ENCODE measurements at places on chromosomes 6 and 20.

DNA sequence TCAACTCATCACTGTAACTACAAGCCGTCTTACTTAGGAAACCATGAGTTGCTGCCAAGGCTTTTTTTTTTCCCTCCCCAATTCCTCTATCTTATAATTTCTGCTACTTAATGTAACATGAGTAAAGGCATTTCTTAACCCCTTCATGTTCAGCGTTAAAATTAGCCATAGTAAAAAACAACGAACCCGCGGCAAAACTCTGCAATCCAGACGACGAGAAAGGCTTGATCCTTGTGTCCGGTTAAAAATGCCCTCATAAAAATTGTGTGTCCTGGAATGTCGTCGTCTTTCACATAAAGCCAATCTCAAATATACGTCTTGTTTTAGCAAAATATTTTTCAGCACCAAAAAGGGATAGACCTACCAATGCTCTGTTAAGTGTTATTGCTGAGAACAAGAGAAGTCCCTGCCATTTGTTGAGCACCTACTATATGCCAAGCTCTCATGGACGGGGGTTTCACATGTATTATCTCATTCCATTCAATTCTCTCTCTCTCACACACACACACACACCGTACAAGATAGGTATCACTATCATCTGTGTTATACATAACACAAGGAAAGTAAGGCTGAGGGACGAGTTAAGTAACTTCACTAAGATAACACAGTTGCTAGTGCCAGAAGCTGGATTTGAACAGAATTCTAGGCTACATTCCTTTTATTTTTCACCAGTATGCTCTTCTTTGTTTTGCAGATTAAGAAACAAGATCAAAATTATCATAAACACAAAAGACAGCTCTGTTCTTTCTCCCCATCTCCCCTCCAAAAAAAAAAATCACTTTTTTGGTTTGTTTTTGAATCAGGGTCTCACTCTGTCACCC is 683 bp upstream of the ARHGAP18 start:
- no peaks in the 10 kb centered on the region for H3K4me1 ChIP-seq
- H3K27ac ChIP-seq: no peak overlapping the region
- no peak for DNase-seq

DNA sequence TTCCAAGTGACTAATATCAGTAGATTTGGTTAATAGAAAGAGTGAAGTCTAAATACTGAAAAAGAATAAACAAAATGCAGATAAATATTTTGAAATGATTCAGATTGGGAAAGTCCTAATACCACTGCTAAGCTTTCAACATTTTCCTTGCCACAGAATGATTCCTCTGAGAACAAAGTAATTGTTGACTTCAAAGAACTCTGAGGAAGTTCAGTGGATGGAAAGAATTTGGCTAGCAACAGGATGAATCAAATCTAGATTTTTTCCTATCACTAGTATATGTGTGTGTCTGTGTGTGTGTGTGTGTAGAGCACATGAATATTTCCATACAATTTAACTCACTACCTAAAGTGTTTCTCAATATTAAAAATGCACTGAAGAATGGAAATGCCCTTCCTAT is 107.9 kb upstream of the PREP start:
- no peak overlapping the region for H3K4me3 ChIP-seq
- H3K27ac ChIP-seq: no peak overlapping the region
- no peak for DNase-seq
- H3K4me1 ChIP-seq: no peaks in the 10 kb centered on the region
- H3K36me3 ChIP-seq: no peaks in the 10 kb centered on the region

DNA sequence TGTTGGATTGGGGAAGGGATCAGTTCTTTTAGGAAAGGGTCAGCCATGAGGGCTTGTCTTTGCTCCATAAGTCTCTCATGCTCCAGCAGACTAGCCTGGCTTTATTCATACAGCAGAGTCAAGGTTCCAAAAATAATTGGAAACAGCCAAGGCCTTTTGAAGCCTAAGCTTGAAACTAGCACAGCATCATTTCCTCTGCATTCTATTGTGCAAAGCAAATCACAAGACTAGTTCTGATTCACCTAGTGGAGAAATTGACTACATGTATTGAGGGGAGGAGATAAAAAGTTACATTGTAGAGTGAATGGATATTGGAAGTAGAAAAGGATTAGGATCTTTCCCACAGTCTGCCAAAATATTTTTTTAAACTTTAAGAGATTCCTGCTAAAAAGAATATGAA is 159.3 kb upstream of the PLCB4 start:
- no peaks in the 10 kb centered on the region for H3K27me3 ChIP-seq
- no peaks in the 10 kb centered on the region for H3K36me3 ChIP-seq
- no peak for DNase-seq
- no peak overlapping the region for H3K4me3 ChIP-seq
- H3K4me1 ChIP-seq: no peaks in the 10 kb centered on the region

- H3K4me1 ChIP-seq: no peaks in the 10 kb centered on the region
- no peaks in the 10 kb centered on the region for H3K27me3 ChIP-seq
- no peaks in the 10 kb centered on the region for H3K36me3 ChIP-seq
- H3K27ac ChIP-seq: no peak overlapping the region
- no peak for DNase-seq
Measured at GRCh38 chr20:17327185-17328148, 100.6 kb downstream of the PCSK2 start.

GRCh38 chr20:44080064-44080463 is 106.9 kb downstream of the JPH2 start:
- DNase-seq: no peak
- H3K36me3 ChIP-seq: no peaks in the 10 kb centered on the region
- no peak overlapping the region for H3K27ac ChIP-seq
- no peaks in the 10 kb centered on the region for H3K27me3 ChIP-seq
- no peak overlapping the region for H3K4me3 ChIP-seq

DNA sequence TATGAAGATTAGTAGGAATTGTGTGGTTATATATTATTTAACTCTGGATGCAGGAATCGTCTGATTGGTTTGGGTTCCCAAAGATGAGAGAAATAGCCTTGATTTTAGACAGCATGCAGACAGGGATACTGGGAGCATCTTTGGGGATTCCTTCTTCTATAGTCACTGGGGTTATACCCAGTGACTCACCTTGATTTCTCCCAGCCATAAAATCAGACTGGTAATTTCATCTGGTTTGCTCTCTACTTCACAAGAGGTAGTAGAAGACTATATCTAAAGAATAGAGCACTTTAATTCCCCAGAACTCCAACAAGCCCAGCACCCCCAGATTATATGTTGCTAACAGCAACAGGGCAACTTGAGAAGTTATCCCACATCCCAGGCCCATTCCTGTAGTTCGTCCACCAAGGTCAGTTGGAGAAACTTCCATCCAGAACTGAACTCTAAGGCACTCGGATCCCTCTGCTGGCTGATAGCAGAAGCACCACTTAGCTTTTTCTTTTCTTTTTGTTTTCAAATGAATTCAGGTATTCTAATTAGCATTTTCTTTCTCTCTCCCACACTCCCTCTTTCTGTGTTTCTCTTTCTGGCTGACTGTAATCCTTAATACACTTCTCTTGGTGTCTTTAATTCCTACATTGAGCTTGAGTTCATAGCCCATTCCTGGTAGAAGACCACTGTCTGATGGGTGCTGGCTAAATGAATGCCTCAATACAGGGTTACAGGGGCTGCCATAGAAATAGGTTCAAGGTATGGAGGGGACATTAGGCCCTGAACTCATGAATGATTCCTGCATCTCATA is 20.4 kb upstream of the EFHC1 start:
- H3K4me3 ChIP-seq: no peak overlapping the region
- no peak for DNase-seq
- H3K36me3 ChIP-seq: peaks cover 6% of the 10 kb centered on the region
- peaks cover 4% of the 10 kb centered on the region for H3K4me1 ChIP-seq

DNA sequence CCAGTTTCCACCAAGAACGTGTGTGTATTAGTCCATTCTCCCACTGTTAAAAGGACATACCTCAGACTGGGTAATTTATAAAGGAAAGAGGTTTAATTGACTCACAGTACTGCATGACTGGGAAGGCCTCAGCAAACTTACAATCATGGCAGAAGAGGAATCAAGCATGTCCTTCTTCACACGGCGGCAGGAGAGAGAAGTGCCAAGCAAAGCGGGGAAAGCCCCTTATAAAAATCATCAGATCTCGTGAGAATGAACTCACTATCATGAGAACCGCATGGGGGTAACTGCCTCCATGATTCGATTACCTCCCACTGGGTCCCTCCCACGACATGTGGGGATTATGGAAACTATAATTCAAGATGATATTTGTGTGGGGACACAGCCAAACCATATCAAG is 13.1 kb downstream of the C20orf203 start:
- H3K27ac ChIP-seq: no peak overlapping the region
- H3K4me1 ChIP-seq: no peaks in the 10 kb centered on the region
- H3K36me3 ChIP-seq: no peaks in the 10 kb centered on the region

DNA sequence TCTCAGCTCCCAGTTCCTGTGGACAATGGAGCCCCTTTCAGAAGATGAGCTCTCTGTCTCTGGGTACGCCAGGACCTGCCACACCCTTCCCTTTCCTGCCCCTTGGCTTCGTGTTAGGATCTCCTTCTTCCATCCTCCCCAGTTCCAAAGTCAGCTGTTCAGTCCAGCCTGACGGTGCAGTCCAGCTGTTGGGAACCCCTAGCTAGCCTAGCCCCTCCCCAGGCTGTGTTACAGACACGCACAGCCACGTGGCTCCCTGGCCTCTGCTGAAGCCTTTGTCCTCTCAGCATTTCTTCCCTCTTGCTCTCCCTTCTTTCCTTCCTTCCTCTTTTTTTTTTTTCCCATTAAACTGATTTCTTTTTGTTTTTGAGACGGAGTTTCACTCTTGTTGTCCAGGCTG is 12.4 kb upstream of the TFAP2C start:
- H3K27ac ChIP-seq: no peak overlapping the region
- peaks cover 3% of the 10 kb centered on the region for H3K4me1 ChIP-seq
- no peaks in the 10 kb centered on the region for H3K36me3 ChIP-seq
- H3K4me3 ChIP-seq: no peak overlapping the region
- DNase-seq: no peak

DNA sequence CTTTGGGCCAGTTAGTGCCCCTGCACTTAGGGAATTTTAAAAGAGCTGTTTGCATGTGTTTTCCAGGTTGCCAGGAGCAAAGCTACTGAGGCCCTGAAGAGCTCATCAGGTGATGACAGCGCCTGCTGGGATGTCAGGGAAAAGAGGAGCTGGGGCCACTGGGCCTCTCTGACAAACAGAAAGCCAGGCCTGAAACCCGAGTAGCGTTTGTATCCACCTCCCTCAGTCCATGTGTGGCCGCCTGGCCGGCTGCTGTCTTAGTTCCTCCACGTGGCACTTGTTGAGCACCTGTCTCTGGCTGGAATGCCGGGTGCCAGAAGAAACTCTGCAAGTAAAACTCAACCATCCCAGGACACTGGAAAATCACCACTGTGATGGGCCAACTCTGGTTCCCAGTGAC is 601.2 kb downstream of the CDH26 start:
- H3K4me1 ChIP-seq: no peaks in the 10 kb centered on the region
- no peaks in the 10 kb centered on the region for H3K36me3 ChIP-seq
- no peak overlapping the region for H3K4me3 ChIP-seq
- no peak for DNase-seq
- no peak overlapping the region for H3K27ac ChIP-seq

GRCh38 chr6:53241938-53242337 is 93.3 kb upstream of the GCM1 start:
- H3K27ac ChIP-seq: no peak overlapping the region
- H3K36me3 ChIP-seq: no peaks in the 10 kb centered on the region
- DNase-seq: no peak
- no peaks in the 10 kb centered on the region for H3K4me1 ChIP-seq
- no peaks in the 10 kb centered on the region for H3K27me3 ChIP-seq

- no peaks in the 10 kb centered on the region for H3K36me3 ChIP-seq
- H3K4me1 ChIP-seq: peaks cover 2% of the 10 kb centered on the region
- no peaks in the 10 kb centered on the region for H3K27me3 ChIP-seq
- DNase-seq: no peak
- H3K4me3 ChIP-seq: no peak overlapping the region
- H3K27ac ChIP-seq: no peak overlapping the region
Measured at GRCh38 chr6:142235272-142235671, 66.5 kb upstream of the ADGRG6 start.

GRCh38 chr20:2659547-2659946 is 4.5 kb downstream of the IDH3B start:
- no peak overlapping the region for H3K4me3 ChIP-seq
- no peak for DNase-seq
- peaks cover 32% of the 10 kb centered on the region for H3K36me3 ChIP-seq

GRCh38 chr20:58471193-58472164 is 43.7 kb downstream of the APCDD1L start:
- no peak overlapping the region for H3K4me3 ChIP-seq
- H3K27ac ChIP-seq: no peak overlapping the region

- no peaks in the 10 kb centered on the region for H3K27me3 ChIP-seq
- H3K36me3 ChIP-seq: no peaks in the 10 kb centered on the region
- H3K4me1 ChIP-seq: no peaks in the 10 kb centered on the region
Measured at GRCh38 chr6:51302431-51302830, 483.8 kb downstream of the TFAP2B start.

DNA sequence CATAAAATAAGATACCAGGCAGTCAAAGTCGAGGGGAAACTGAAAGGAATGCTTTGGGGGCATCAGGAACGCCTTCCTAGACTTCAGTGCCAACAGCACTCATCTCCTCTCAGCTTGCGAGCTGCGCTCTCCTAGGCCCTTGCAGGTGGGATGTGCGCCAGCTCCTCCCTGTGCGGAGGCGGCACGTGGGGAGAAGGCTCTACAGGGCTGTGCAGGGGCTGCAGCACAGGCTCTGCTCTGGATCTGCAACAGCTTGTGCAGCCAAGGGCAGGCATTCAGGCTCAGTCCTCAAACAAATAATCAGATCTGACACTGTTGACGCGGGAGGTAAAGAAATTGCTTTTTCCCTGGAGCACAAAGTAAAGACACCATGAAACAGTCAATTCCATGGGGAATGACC is 144.8 kb downstream of the TTLL2 start:
- no peak overlapping the region for H3K27ac ChIP-seq
- no peaks in the 10 kb centered on the region for H3K36me3 ChIP-seq
- H3K4me3 ChIP-seq: no peak overlapping the region
- no peaks in the 10 kb centered on the region for H3K27me3 ChIP-seq

- no peak overlapping the region for H3K4me3 ChIP-seq
- no peaks in the 10 kb centered on the region for H3K27me3 ChIP-seq
- H3K36me3 ChIP-seq: peaks cover 51% of the 10 kb centered on the region
- H3K4me1 ChIP-seq: no peaks in the 10 kb centered on the region
- no peak overlapping the region for H3K27ac ChIP-seq
Measured at GRCh38 chr6:42123379-42124103, 18.9 kb downstream of the C6orf132 start.

DNA sequence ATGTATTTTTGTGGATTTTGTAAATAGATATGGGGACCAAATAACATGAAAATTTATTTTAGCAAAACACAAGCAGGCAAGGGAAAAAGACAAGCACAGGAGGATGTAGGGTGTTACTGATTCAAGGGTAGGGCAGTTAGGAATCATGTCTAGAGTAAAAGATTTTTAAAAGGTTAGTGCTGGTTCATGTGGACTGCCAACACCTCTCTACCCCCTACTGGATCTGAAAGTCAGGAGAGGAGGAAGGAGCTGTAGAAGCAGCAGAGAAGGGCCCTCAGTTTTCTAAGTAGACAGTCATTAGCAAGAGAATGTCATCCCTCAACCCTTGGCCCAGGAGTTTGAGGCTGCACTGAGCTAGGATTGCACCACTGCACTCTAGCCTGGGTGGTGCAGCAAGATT is 95.2 kb downstream of the RREB1 start:
- no peak for DNase-seq
- H3K36me3 ChIP-seq: no peaks in the 10 kb centered on the region
- no peak overlapping the region for H3K4me3 ChIP-seq
- no peak overlapping the region for H3K27ac ChIP-seq

- DNase-seq: no peak
- H3K27ac ChIP-seq: no peak overlapping the region
- no peaks in the 10 kb centered on the region for H3K36me3 ChIP-seq
- no peaks in the 10 kb centered on the region for H3K27me3 ChIP-seq
- no peaks in the 10 kb centered on the region for H3K4me1 ChIP-seq
Measured at GRCh38 chr6:53986165-53986720, 125.0 kb upstream of the MLIP start.

Measured in H1 (cell line).